ENCODE measurements at places on chromosomes 3 and 15.

DNA sequence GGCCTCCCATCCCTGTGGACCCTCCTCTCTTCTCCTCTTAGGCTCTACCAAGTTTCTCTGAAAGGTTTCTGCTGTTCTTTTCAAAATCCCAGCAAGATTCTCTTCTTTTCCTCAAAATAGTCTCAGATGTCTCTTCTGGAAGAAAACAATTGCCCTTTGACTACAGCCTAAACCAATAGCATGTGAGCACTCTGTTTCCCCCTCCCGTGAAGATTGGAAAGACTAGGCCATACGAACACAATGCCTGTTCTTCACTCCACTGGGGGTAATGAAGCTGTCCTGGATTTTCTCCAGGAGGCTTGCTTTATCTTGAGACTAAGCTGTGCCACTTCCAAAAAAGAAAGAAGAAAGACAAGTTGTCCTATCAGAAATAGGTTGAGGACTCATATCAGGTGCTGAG is 178.7 kb upstream of the MCTP2 start:
- no peak for DNase-seq

- DNase-seq = no peak
These were observed 3.0 kb upstream of the ANO10 start for GRCh38 chr3:43624619-43625305.

GRCh38 chr3:64199932-64200331 is 25.3 kb downstream of the PRICKLE2 start:
- no peak for DNase-seq

DNA sequence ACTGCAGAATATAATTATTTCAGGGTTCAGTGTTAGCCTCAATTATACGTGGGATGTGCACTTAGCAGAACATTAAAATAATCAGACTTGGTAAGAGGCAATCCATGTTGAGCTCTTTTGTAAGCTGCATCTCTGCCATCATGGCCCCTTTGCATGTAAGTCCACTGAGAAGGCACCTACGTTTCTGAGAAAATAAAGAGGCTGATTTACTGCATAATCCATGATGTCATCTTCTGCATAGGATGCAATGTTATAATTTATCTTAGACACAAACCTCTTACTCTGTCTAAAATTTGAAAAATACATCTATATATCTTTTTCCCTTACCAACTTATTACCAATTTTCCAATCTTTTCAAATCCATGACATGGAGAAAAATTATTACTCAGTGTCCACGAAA is 1294.7 kb downstream of the ZPLD1 start:
- no peak for DNase-seq

GRCh38 chr15:81924729-81925128 is 121.1 kb downstream of the MEX3B start:
- DNase-seq = no peak

DNA sequence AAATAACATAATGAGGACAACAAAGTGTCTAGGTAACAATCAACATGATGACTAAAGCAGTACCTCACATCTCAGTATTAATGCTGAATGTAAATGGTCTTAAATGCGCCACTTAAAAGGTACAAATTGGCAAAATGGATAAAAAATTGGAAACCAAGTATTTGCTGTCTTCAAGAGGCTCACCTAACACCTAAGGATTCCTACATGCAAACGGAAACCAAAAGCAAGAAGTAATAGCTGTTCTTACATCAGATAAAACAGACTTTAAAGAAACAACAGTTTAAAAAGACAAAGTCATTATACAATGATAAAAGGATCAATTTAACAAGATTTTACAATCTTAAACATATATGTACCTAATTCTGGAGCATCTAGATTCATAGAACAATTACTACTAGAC is 22.5 kb downstream of the CSNK1G1 start:
- DNase-seq = no peak

DNA sequence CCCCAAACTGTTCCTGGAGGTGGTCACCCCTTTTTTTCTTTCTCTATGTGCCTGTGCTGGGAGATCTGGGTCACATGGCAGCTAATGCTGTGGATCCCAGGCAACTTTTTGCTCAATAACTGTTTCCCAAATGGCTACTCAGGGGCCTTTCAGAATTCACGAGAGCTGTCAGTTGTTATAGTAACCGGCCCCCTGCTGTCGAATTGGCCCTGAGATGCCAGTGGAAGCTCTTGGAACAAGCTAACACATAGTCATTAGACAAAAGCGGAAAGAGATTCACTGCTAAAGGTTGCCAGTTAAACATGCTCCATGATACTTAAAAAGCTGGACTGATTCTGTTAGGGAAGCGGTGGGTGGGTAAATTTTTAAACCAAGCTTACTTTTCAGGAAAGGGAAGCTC is 144.1 kb downstream of the FEZF2 start:
- no peak for DNase-seq

DNA sequence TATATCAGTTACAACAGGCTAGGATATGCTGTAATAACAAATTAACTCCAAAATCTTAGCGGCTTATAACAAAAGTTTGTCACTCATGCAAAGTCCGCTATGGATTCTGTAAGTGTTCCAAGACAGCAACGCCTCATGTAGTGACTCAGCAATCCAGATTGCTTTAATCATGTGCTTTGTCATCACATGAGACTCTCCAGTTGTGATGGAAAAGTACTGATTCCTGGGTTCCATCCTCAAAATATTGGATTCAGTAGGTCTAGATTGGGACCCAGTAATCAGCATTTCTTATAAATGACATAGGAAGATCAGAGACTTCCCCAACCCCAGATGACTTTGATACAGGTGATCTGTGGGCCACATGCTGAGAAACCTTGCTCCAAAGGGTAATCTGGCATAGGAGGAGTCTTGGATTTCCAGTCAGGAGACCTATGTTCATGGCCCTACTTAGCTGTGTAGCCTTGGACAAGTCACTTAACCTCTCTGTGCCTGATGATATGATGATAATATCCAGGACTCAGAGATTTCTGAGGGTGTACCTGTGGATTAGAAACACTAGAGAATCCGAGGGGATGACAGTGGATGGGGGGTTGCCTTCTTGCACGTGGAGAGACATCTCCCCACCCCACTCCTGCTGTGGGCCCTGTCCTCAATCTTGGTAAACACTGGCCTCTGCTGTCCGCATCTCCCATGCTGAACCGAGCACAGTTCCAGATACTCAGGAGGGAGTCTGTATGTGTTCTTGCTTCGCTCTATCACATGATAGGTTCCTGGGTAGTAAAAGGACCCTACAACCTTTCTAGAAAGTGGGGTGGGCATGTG is 65.5 kb downstream of the CORO2B start:
- DNase-seq = no peak

- no peak for DNase-seq
These were observed 47.4 kb downstream of the MRPL46 start for GRCh38 chr15:88419830-88420229.

- no peak for DNase-seq
These were observed 21.9 kb downstream of the CEP19 start for GRCh38 chr3:196689941-196690660.

- no peak for DNase-seq
These were observed 5.1 kb downstream of the HPS3 start for GRCh38 chr3:149134575-149134974.

DNA sequence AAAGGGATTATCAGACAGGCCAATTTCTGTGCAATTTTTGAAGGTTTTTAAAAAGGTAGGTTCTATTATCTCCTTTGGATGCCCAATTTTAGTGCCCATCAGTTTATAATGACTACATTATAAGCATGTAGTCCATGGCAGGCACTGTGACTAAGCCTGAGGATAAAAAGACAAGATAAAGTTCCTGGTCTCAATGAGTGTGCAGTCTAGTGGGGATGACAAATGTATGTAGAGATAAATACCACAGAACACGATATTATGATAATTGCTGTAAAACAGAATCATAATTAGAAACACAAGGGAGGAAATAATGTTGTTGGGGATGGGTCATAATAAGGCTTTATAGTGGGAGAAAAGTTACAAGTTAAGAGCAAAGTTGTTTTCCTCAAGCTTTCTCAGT is 163.1 kb downstream of the ZNF385D start:
- DNase-seq = no peak

- DNase-seq = no peak
These were observed 56.2 kb downstream of the NBEAL2 start for GRCh38 chr3:47035645-47036044.

DNA sequence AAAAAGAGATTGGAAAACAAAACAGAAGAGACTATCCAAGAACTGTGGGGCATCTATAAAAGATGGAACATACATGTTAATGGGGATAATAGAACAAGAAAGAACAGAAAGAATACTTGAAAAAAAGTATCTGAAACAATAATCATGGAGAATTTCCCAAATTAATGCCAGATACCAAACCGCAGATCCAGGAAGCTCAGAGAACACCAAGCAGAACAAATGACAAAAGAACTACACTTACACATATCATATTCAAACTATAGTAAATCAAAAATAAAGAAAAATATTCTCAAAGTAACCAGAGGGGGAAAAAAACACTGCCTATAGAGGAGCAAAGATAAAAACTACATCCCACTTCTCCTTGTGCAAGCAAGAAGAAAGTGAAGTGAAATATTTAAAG is 40.0 kb downstream of the CLASP2 start:
- DNase-seq = no peak

- no peak for DNase-seq
These were observed 56.6 kb upstream of the TIPARP start for GRCh38 chr3:156617781-156618180.

- DNase-seq = no peak
These were observed 31.6 kb downstream of the CBLB start for GRCh38 chr3:105837143-105837740.

- DNase-seq = no peak
These were observed 436.9 kb upstream of the ZNF717 start for GRCh38 chr3:76222201-76222600.

DNA sequence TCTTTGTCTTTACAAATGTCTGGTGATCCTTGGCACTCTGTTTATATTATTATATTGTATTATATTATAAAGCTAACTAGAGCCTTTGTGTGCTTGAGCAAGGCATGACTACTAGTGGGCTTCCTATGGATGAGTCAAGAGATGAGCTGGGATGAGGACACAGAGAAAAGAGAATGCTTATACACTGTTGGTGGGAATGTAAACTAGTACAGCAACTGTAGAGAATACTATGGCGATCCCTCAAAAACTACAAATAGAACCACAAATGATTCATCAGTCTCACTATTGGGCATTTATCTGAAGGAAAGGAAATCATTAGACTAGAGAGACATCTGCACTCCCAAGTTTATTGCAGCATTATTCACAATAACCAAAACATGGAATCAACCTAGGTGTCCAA is 40.8 kb upstream of the MED12L start:
- DNase-seq = no peak

GRCh38 chr15:77622209-77622933 is 10.3 kb downstream of the LINGO1 start:
- no peak for DNase-seq

GRCh38 chr3:195907934-195908693 is at the start of gene TNK2:
Gene TNK2 (minus strand): TSS chr3:195908551. CDS start chr3:195888588, 19,963 bp downstream.
- peak; percentile 33 for DNase-seq

DNA sequence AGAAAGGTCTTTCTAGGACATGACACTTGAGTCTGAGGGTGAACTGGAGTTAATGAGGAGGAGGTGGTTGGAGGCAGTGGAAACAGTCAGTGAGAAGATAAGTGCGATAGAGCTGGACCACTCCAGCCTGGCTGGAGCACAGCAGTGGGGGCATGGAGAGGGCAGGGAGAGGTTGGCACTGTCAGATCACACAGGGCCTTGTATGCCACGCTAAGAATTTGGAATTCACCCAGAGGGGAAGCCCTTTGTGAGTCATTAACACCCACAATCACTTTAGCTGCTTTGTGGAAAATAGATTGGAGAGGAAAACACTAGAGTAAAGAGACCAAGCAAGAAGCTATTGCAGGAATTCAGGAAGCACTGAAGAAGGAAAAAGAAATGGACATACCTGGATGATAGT is 83.3 kb downstream of the ZNF621 start:
- DNase-seq = no peak

- DNase-seq = no peak
These were observed 28.6 kb upstream of the TEX264 start for GRCh38 chr3:51642462-51642861.

- no peak for DNase-seq
These were observed 56.0 kb downstream of the CNTN4 start for GRCh38 chr3:2154621-2155020.

- DNase-seq = no peak
These were observed 751 bp upstream of the RPS17 start for GRCh38 chr15:82540984-82541431.

- DNase-seq = no peak
These were observed 122.1 kb downstream of the FOXB1 start for GRCh38 chr15:60126200-60126599.

- no peak for DNase-seq
These were observed 52.4 kb upstream of the GOLGA8J start for GRCh38 chr15:30030345-30030744.

DNA sequence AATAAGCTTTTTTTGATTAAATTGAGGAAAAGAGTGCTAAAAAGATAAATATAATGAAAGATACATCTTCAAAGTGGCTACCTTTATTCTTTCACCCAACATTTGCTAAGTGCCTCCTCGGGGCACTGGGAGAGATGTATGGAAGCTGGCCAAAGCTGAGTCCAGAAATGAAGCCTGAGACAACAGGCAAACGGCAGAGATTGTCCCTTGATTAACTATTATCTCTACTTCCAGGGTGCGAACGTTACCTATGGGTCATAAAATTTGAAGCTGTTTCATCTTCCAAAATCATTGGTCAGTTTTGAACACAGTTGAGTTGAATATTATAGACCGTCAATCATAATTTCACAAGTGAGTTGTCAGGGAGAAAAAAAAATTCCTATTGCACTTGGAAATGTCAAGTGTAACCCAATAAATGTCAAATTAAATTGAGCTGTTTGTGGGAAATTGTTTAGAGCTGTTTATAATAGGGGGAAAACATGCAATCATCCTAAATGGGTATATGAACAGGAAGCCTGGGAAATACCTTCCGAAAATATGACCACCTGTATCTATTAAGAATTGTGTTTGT is 73.9 kb downstream of the SUCLG2 start:
- no peak for DNase-seq

- DNase-seq = no peak
These were observed 70.7 kb upstream of the EOMES start for GRCh38 chr3:27792869-27793268.

- DNase-seq = no peak
These were observed 34.4 kb upstream of the CASR start for GRCh38 chr3:122148941-122149627.

All from body of pancreas (tissue), 4 donors.